Fibroblast of the aortic adventitia (primary cell): ENCODE measurements at places on chromosomes 7 and 10. TPM values are rescaled to one million over a fixed set of nuclear protein-coding genes. Genes with fewer than 3 reads are reported as not detected.

- DNase-seq, result peak; percentile 16
Measured at GRCh38 chr7:2313450-2314208, 612 bp downstream of the SNX8 start.

DNA sequence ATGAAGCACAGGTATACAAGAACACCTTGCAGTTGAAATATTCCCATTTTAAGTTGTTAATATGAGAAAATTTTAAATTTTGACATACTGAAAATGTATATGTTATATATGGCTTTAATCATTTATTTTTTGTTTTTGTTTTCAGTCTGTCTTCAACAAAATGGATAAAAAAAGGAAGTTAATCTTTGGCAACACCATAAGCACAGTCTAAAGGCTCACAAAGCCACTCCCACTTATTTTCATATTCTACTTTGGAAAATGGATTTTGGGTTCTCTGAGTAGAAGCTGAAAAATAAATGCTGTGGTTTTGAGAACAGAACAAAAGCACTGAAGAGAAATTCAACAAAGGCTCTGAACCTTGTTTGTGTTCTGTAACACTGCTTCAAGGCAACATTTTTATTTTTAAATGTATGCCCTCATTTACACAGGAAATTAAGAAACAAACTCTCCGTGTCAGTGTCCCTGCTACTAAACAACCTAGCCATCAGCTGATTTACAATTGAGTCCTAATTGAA is 81.3 kb upstream of the LRRN3 start:
- DNase-seq, result no peak

The FGFR2 gene
- total RNA-seq, result not detected in 2 replicates

DNA sequence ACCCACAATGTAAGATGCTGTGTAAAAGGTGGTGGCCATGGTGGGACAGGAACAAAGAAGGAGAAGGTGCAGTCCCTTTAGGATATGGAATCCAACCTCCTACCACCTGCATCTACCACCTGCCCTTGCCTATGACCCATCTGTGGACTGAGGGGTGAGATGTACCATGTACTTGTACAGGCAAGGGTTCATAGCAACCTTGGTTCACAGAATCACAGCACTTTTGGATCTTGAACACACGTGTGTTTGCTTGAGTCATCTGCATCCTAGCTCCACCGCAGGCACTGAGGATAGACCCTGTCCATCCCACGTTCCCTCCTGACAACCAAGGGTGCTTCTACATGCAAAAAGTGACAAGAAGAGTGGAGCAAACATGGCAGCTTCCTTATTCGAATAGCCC is 162.3 kb downstream of the GFRA1 start:
- DNase-seq, result no peak

DNA sequence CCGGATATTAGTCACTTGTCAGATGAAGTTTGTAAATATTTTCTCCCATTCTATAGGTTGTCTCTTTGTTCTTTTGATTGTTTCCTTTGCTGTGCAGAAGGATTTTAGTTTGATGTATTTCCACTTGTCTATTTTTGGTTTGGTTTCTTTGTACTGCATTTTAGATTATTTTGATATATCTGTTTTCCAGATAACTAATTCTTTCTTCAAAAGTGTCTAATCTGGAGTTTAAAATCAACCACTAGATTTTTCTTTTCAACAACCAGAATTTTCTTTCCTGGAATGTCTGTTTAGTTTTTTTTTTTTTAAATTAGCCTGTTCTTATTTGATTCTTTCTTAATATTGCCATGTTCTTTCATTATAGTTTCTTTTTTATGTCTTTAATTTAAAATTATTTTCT is 116.8 kb upstream of the INHBA start:
- no peak for DNase-seq
